ENCODE measurements at places on chromosomes 1 and 21.

GRCh38 chr1:154878371-154879037, 8.4 kb upstream of the KCNN3 start:
- peak; percentile 58 for DNase-seq

DNA sequence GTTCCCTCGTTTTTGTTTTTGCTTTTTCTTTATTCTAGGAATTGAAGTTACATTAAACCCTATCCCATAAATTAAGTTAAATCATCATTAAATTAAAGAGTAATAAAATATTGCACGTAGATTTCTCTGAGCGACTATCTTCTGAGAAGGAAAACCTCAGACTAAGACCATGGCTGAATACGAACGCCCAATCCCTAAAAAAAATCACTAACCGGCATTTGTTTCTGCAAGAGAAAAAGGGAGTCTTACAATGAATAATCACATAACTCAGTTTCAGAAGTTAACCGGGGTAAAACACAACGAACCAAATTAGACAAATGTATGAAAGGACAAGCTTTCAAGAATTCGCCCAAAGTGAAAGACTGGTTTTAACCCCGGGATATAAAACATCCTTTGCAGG, 1.3 kb downstream of the PIK3R3 start:
- no peak for DNase-seq

DNA sequence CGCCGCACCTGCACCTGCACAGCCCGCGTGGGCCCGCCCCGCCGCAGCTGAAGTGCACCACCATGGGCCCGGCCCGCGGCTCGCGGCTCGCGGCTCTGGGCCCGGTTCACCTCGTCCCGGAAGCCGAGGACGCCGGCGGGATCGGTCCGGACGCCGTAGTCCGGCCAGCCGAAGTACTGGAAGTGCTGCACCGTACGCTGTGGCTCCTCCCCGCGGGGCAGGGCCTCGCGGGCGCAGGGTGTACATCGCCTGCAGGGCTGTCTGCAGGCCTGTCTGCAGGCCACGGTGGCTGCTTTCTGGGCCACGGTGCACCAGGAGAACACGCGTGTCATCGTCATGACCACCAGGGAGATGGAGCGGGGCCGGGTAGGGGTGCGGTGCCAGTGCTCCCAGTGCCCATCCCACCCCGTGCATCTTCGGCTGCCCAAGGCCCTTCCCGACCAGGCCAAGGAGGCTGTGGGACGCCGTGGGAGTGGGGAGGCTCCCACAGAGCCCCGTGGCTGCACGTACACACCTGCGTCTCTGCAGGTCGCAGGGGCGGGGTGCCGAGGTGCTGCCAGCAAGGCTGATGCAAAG, 6.7 kb downstream of the RNF223 start:
- DNase-seq, result no peak

DNA sequence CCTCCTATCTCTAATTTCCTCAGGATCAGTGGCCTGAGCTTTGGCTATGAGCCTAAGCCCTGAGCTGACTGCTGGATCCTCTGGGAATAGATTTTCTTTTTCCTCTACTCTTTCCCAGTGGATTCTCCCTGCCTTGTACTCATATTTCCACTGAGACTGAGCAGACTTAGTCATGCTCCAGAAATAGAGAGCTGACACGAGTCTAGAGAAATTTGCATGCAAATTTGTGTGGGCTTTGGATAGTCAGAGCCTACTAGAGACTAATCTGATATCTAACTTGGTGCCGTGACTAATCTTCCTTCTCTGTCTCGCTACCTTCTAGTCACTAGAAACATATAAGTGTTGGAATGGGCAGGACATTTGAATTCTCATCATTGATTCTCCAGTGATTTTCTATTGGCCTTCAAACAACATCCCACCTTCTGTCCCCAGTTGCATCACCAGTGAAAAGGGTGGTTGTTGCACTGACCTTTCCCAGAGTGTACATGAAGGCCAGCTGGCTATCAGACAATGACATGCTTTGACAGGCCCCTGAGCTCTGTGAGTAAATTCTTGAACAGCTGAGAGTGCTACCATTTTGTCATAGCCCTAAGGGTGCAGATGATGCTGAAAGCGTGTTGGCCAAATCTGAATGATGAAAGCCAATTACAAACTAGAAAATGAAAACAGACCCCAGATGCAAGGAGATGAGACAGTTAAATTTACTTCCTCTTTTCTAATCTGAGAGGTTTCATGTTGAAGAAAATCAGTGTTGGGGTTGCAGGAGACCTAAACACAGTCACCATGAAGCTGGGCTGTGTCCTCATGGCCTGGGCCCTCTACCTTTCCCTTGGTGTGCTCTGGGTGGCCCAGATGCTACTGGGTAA, at the start of gene FCRLA:
FCRLA (plus strand) TSS at position 748 of the 866 bp plus-strand sequence; CDS start at position 784, 36 bp downstream.
- peak; percentile 47 for DNase-seq

GRCh38 chr1:242477944-242478343, 46.6 kb downstream of the PLD5 start:
- DNase-seq, result no peak

GRCh38 chr1:71792264-71792663, 490.1 kb downstream of the NEGR1 start:
- DNase-seq, result no peak

GRCh38 chr1:206486995-206487788, 16.9 kb downstream of the IKBKE start:
- no peak for DNase-seq

DNA sequence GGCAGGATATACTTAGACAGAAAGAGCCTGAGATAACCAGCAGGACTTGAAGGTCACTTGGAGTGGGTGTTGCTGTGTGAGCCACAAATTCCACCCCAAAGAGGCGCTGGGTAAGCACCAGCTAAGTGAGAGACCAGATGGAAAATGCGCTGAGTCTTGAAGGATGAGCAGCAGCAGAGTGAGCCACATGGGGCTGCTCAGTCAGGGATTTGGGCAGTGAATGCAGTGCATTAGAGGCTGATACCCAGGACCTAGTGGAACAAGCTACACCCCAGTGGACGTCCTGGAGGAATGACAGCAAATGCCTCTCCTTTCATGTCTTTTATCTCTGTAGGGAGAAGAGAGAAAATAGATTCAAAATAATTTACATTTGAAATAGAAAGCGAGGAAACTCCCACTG, 11.3 kb downstream of the GRIK1 start:
- no peak for DNase-seq

DNA sequence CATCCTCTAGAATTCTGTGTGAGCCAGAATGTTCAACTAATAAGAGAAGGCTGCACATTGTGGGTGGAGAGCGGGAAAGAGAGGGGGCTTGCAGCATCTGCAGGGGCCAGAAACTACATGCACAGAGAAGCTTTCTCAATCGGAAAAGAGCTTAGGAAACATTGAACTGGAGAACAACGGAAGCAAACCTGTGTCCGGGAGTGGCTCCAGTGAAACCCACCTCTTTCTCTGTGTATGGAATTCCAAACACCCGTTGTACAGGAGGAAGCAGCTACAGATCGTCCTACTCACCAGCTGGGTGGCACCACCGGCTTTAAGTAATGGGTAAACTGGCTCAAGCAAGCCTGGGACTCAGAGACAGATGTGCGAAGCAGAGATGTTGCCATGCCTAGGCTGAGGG, 14.0 kb upstream of the CSF1 start:
- DNase-seq, result no peak

DNA sequence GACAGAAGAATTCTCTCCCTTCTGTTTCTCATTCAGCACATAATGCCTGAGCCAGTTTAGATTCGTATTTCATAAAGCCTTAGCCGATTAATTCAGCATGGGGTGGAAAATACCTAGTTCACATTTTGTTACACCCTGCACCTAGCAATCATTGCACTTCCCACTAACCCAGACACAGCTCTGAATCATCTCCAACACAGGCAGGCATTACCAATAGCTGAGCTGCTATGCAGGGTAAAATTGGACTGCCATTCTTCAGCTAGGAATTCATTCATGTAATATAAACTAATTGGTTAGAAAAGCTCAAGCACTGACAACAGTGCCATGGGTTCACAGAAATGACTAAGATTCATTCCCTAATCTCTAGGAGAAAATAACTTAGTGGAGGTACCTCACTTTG, 26.9 kb upstream of the NKAIN1 start:
- no peak for DNase-seq

DNA sequence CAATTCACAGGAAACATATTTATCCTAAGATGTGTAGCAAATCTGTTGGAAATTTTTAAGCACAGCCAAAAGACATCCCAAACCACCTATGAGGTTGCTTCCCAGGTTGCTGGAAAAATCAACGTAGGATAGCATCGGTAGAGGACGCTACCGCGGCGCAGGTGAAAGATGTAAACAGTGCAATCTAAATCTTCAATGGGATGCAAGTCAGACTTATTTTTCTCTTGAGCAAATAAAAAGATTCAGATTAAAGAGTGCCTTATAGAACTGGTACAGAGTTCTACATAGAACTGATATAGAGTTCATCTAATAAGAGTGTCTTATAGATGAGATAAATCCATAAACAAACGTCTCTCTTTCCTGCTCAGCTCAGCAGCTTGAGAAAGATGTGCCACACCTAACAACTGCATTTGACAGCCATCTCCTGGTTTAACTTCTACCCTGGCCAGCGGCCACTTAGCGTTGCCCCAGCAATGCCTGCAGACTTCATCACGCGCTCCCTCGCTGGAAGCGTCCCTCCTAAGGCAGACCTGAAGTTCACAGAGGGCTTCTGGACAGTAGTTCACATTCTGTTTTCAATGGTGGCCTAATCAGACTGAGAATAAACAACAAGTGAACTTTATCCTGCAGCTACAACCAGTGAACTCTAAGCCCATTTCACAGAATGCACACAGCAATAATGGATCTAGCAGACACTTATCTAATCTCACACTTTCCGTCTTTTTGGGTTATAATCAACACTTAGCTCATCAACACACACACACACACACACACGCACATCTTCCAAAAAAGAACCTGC, 164.5 kb downstream of the TOMM20 start:
- DNase-seq, result no peak

DNA sequence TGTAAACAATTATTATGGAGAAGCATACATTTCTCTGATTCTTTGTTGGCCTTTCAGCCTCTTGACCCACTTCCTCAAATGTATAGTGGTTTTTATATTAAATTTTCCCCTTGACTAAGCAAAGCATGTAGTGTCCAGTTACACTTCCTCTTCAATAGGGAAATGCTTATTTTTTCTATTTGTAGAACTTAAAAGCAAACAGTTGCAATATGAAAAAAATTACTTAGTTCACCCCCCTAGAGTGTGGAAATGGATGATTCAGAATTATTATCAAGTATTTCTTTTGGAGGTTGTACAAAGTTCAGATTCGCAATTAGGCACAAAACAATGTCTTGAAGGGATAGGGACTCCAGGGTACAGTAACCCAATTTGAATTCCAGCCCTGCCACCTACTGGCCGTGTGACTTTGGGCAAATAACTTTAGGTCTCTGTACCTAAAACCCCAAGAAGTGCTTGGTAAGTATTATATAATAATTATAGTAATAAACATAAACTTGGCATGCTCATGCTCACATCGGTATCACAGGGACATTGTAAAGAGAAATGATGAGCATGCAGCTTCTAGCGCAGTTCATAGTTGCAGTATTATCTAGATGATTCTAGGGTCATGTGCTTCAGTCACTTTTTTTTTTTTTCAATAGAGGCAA, 28.6 kb upstream of the IFNGR2 start:
- peak; percentile 26 for DNase-seq

GRCh38 chr1:30756545-30757351, 826 bp downstream of the LAPTM5 start:
- DNase-seq, result peak; percentile 81

DNA sequence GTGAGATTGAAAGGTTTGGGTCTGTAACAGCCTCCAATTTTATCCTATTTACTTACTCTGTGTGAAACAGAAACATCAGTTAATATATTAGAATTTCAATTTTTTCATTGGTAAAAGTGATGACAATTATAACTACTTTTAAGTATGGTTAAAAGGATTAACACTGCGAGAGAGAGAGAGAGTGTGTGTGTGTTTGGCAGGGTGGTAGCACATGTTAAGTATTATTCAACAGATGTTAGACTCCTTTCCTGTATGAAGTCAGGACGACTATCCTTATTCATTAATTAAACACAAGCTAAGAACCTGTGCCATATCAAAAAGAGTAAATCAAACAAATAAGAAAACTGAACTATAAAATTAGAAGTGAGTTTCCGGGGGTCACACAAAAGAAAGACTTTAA, 662.5 kb downstream of the PLPP3 start:
- DNase-seq, result no peak

GRCh38 chr1:31668303-31668883, 23.7 kb upstream of the PEF1 start:
- DNase-seq, result no peak

GRCh38 chr1:160578525-160579191, 638 bp downstream of the CD84 start:
- DNase-seq, result no peak

GRCh38 chr1:115282807-115283208, 55.2 kb downstream of the NGF start:
- DNase-seq, result no peak

GRCh38 chr1:212712451-212713303, 13.0 kb upstream of the BATF3 start:
- peak; percentile 66 for DNase-seq

- DNase-seq, result peak; percentile 17
Measured at GRCh38 chr1:56578138-56578962, 1.0 kb downstream of the PLPP3 start.

DNA sequence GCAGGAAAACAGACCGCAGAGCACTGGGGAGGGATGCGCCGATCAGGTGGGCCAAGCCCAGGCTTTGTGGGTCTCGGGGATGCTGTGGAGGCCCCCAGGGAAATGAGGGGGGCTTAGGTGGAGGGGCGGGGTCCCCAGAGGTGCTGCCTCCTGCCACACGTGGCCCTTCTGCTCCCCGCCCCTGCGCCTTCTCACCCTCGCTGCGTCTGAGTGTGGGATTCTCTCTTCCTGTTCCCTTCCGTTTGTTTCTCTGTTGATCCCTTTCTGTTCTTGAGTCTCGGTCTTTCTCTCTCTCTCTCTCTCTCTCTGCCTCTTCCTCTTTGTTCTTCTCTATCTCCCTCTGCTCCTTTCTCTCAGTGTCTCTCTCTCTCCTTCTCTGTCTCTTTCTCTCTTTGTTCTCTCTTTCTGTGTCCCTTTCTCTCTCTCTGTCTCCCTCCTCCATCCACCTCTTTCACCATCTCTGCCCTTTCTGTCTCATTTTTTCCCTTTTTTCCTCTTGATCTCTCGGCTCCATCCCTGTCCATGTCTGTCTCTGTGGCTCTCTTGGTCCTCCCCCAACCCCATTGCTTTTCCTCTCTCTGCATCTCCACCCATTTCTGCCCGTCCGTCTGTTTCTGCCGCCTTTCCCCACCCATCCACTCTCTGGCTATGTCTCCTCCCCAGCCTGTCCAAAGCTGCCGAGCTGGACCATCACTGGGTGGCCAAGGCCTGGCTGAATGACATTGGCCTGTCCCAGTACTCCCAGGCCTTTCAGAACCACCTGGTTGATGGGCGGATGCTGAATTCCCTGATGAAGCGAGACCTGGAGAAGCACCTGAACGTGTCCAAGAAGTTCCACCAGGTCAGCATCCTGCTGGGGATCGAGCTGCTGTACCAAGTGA, 52.4 kb upstream of the TMEM51 start:
- no peak for DNase-seq

GRCh38 chr1:222730866-222731265, 6.1 kb upstream of the FAM177B start:
- DNase-seq, result no peak

- no peak for DNase-seq
Measured at GRCh38 chr1:243447844-243448243, 192.0 kb downstream of the SDCCAG8 start.

Measured in stimulated activated naive B cell treated with anti-CD40 and anti-IgM and Interleukin-4, amounts not matched to agents 10 μg/mL and 1 μg/mL and 100 μg/mL, for 72 hours (primary cell).